Suppressor macrophage treated with lipopolysaccharide for 1 hour (primary cell): ENCODE measurements at places on chromosomes 7 and 10.
A peak's percentile ranks its signal among the peaks of the same experiment; 100 is the strongest.

GRCh38 chr10:17547060-17547459 lies 70.1 kb downstream of the HACD1 start:
- DNase-seq, result peak; percentile 6

DNA sequence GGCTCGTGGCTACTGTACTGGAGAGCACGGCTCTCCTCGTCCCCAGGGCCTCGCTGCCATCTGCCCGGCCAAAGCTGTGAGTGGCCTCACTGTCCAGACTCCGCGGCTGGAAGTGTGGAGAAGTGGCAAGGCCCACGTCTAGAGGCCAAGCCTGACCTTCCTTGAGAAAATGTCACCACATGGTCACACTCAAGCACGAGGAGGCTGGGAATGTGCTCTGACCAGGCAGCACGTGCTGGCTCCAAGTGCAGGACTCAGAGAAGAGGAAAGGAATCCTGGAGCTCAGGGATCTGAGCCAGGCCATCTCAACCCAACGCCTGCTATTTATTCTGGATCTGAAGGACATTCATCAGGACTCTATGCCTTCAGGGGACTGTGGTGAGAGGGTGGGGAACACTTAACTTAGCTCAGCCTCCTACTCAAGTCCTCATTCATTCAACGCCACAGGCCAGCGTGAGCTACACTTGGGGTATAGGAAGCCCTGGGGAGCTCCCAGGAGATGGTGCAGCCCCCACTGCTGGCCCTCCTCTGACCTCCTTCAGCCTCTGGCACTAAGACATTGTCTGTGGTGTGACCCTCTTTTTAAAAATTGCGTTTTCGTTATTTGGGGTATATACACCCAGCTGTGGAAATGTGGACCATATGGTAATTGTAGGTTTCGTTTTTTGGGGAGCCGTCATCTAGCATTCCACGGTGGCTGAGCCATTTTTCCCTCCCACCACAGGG lies 29.0 kb downstream of the EN2 start:
- no peak for DNase-seq

DNA sequence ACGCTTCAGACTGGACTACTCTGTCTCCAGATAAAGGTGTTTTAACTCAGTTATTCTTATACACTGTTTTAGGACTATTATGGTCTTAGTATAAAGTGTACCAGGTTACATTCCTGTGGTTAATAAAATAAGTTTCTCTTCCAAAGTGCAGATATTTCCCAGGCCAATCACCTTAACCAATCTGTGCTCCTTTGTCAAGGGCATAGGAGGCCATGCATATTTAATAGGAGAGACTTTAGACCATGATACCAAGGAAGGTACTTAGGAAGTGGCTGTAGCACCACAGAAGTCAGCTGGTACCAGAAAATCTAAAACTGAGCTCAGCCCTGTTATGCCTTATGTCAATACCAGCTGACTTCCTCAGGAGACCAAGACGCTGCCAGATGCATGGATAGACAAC lies 226.5 kb upstream of the TMEM72 start:
- DNase-seq, result no peak

- DNase-seq, result no peak
Measured at GRCh38 chr7:30162622-30163124, 27.9 kb downstream of the MTURN start.

DNA sequence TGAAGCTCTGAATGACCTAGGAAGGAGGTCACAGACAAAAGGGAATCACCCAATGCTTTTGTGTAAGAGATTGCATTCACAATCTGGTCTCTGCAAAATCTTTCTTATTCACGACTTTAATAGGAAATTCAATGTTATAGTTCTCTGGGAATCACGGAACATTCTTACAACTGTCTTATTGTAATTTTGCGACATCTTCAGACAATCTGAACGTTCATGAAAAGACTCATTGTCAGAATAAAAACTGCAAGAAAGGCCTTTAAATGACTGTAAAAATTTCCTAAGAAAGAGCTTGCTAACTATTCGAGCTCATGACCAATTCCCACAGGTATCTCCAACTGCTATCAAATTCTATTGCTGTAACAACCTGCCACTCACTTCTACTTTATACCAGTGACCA lies 130.7 kb downstream of the DGKI start:
- DNase-seq, result no peak

GRCh38 chr7:136062625-136063325 lies 85.6 kb upstream of the MTPN start:
- DNase-seq, result no peak

GRCh38 chr7:51175992-51176388 lies 140.6 kb downstream of the COBL start:
- DNase-seq, result no peak

GRCh38 chr7:94344826-94345225 lies 49.9 kb upstream of the COL1A2 start:
- no peak for DNase-seq

- DNase-seq, result no peak
Measured at GRCh38 chr7:2107386-2108070, 125.2 kb downstream of the MAD1L1 start.

DNA sequence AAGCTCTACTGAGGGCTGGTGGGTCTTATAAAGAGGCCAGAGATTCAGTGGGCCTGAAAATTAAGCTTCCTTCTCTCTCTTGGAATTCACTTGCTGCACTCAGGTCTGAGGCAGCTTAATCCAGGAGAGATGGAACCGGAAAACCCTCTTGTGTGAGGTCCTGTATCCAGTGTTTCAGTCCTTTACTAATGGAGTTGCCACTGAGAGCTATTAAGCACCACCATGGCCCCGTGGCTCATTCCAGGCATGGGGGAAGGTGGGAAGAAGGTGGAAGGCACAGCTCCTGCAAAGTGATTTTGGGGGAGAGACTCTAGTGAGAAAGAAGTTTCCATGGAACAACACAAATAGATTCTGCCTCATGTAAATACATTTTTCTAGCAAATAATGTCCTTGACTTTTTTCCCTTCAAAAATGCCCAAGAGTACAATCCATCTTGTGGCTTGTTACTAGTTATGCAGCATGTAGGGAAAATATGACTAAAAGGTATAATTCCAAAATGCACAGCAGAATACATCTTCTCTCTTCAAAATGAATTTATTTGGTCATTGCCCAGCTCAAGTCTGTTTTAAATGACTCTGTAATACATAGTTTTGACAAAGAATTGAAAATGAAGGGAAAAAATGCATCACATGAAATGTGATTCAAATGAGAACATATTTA lies 46.7 kb upstream of the FOXI2 start:
- DNase-seq, result no peak

DNA sequence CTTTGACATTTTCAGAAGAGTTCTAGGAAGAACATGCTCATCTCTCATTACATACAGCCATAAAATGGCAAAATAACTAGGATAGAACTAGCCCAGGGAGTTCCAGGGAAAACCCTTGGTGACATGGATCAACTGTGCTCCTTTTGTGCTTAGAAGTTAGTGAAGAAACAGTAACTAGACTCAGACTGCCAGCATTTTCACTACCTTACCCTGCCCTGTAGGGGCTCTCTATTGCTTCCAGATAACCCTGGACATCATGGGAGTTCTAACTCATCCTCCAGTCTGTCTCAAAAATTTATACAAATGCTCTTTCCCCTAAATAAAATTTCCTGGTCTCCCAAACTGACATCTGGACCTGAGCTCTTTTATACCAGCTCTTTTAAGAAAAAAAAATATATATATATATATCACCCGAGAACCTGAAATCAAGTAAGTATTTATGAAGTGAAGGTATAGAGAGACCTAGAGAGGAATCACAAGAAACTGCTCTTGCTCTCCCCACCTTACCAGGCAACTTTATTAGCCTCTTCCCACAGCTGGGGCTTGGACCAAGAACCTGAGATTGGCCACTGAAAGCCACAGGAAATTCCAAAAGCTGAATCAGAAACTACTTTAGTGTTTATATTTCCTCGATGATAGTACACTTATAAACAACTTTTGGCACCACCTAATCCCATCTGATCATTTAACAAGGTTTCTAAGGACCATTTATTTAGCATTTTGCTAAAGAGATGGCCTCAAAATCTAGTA lies 101.4 kb downstream of the RELN start:
- no peak for DNase-seq

GRCh38 chr7:70392256-70392876 lies 739.6 kb upstream of the GALNT17 start:
- DNase-seq, result peak; percentile 2

DNA sequence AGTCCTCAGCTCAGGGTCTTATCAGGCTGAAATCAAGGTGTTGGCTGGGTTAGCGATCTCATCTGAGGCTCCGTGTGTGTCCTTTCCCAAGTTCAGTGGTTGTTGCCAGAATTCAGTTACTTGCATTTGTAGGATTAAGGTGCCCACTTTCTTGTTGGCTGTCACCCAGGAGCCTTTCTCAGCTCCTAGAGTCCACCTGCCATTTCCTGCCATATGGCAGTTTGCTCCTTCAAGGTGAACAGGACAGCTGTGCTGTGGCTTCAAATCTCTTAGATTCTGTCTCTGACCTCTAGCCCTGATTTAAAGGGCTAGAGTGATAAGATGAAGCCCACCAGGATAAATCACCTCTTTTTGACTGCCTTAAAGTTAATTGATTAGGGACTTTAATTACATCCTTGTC lies 1.0 kb upstream of the HIF1AN start:
- no peak for DNase-seq

DNA sequence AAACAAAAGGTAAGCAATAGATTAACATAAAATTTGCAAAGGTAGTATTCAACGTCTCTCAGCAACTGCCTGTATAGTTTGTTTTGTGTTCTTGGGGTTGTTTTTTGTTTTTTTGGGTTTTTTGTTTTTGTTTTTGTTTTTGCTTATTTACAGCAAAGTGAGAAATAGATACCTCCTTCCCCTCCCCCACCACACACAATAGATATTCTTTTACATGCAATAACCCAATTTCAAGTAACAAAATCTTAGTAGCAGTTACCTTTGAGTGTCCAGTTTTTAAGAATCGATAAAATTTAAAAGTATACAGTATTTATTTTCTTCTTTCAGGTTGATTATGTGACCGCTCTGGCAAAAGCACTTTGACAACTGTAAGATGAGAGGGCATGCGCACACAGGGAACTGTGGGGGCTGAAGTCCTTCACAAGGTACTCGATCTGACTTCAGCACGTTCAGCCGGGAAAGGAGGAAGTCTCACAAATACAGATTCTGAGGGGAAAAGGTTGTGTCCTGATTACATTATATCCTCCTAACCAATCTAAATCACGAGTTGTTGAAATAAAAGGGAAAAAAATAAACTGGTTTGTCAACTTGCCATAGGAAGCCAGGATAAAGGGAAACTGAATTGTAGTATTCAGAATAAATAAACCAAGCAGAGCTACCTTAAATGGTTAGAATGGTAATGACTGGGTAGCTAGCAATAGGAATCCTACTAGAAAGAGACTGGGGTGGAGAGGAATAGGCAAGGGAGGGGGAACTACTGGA lies 47.8 kb downstream of the CPEB3 start:
- DNase-seq, result peak; percentile 68

DNA sequence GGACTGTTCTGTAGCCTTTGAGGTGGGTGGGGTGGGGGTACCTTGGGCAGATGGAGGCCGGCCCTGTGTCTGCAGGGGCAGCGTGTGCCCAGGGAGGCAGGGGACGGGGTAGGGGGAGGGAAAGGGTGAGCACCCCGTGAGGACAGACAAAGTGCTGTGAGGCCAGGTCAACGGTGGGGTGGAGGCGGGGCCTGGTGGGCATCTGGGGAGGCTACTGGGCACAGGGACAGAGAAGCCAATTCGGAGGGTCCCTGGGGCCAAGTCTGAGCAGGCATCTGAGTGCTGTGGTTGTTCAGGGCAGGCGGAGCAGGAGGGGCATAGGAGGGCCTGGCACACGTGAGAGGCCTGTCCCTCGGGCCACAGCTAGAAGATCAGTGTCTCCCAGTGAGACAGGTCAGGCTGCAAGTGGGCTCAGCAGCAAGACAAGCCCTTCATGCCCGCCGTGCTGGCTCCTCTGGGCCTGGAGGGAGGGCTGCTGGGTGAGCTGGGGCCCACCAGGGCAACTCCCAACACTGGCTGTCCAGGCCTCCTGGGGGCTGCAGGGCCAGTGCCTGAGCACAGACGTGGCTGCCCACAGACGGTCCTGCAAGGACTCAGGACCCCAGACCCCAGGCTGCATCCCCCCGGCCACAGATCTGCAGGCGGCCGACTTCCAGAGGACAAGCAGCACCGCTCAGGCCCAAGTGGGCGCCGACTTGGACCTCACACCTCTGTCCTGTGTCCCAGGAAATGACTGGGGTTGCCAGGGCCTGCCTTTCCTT lies 26.4 kb upstream of the KNDC1 start:
- DNase-seq, result no peak

DNA sequence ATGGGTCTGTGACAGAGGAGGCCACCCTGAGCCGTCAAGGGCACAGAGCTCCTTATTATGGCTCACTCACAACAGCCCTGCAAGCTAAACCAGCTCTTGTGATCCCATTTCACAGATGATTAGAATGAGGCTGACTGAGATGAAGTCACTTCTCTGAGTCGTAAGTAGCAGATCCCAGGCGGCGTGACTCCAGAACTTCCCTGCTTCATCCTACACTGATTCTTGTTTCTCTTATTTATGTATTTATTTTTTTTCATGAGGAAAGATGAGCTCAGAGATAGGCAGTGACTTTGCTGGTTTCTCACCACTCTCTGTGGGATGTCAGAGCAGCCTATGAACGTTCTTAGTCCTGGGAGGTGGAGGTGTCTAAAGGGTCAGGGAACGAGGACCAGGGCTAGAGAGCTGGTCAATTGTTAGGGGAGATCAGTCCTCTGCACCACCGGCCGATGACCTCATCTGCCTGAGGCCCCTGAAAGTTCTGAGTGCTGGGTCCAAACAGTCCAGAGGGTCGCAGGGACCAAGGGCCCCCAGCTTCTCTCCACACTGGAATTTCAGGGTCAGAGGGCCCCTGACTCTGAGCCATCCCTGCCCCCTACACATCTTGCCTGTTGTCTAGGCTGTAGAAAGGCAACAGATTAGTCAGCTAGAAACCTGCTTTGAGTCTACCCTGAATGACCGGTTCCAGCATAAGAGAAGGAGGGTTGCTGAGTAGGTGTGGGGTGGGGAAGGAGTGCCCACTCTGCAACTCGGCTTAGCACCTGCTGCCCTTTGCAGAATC lies 17.9 kb downstream of the CLRN3 start:
- DNase-seq, result peak; percentile 33

- no peak for DNase-seq
Measured at GRCh38 chr10:123972481-123973401, 81.1 kb upstream of the CPXM2 start.

- no peak for DNase-seq
Measured at GRCh38 chr7:13508586-13508985, 480.9 kb downstream of the ETV1 start.

DNA sequence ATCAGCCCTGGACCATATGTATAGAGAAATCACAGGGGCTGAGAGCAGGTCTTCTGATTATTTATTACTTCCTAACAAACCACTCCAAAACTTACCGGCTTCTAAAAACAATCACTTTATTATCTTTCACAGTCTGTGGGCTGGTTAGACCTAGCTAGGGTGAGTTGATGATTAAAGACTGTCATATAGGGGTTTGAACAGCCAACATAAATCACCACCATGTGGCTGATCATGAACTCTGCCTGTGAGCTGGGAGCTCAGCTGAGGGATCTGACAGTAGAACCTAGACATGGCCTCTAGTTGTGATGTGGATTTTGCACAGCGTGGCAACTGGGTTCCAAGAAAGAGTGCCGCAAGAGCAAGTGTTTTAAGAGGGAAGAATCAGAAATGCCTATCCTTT lies 305.4 kb downstream of the CSTF2T start:
- no peak for DNase-seq

- DNase-seq, result no peak
Measured at GRCh38 chr10:110822035-110822711, 49.6 kb upstream of the PDCD4 start.

GRCh38 chr7:43537765-43538403 lies 45.0 kb upstream of the STK17A start:
- no peak for DNase-seq

GRCh38 chr7:114942446-114943175 lies 20.7 kb downstream of the MDFIC start:
- DNase-seq, result peak; percentile 15
